Stimulated activated CD4-positive, alpha-beta T cell treated with anti-CD3 and anti-CD28 coated beads, Interleukin-12 subunit alpha, Interleukin-12 subunit beta, amount 100 ng/mL, for 48 hours (primary cell): ENCODE measurements at places on chromosomes 4 and X.

DNA sequence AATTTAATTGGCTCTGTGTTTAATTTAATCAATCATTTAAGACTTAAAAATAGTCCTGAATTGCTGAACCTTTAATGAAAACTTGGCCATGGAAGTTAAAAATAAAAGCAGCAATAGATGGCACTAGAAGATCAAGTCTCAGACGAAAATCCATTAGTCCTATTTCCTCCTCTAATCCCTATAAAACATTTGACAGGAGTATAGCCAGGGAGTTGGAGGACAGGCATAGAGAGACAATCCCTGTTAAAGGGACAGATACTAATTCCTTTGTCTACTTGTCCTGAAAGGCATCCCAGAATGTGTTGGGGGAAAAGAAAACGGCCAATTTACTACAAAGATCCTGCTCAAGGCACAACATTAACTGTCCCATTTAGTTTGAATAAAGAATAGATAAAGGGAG lies 276.3 kb upstream of the TACR3 start:
- DNase-seq = no peak

GRCh38 chr4:87078987-87079486 lies 141.4 kb downstream of the KLHL8 start:
- DNase-seq = no peak

GRCh38 chr4:154425514-154425913 lies 66.1 kb downstream of the DCHS2 start:
- DNase-seq = no peak

GRCh38 chr4:188194421-188194820 lies 55.2 kb downstream of the TRIML1 start:
- DNase-seq = no peak

DNA sequence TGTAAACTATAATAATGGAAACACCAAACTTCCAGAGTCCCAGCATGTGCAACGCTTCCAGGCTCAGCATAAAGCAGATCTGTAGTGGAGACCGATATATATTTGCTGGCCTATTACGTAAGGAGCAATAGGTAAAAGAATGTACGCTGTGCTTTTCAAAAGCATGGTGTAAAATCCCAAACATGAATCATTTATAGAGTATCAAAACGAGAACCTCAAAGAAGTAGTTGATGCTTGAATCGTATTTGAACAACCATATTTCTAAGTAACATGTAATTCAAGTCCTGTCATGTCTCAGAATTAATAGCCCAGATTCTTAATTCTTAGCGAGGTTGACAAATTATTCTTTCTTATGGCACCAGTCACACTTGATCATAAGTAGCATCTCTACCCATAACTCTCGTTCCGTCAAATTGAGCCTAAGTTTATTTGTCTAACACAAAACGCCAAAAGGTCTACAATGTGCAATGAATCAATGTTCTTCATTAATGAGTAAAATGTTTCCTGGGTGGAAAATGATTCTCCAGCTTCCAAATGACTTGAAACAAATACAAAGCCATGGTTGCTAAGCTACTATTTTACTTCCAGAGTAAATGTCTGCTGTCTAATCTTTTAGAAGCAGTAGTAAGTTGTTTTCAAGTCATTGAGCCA lies 811.5 kb upstream of the FRG1 start:
- no peak for DNase-seq

GRCh38 chr4:337932-338758 lies 531 bp downstream of the ZNF141 start:
- DNase-seq = peak; percentile 41

- DNase-seq = no peak
Measured at GRCh38 chr4:181017038-181017437, 1226.2 kb upstream of the TENM3 start.

DNA sequence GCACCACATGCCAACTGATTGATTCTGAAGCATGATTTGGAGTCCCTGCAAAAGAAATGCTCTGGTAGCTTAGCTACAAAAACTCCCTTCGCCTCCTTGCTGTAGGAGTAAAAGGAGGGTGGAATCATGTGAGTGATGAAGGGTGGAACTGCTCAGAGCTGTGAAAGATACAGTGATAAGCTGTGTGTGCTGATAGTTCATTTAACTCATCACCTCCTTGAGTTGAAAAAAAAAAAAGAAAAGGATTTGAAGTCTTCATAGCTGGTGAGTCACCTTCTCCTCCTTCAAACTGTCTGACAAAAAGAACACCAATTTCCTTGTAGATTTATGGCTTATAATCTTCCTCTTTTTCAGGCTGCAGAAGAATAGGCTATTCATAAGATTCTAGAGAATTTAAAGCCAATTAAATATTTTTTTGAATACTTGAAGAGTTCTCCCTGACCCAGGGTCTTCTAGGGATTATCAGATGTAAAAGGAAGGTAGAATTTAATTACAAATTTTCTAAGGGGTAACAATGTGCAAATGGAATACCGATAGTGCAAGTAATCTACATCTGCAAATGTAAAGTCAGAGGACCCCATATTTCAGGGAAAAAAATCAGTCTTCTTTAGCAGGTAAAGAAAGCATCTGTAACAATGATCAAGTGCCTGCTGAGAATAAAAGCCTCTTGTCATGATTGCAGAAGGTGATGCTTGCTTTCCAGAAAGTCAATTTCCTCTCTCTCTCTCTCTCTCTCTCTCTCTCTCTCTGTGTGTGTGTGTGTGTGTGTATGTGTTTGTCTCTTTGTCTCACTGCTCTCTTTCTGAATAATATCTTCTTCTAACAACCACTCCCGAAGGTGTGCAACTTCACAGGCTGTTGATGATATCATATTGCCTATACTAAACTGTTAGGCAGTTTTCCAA lies 208.8 kb upstream of the VEGFC start:
- no peak for DNase-seq

GRCh38 chrX:143121477-143121876 lies 95.7 kb downstream of the SPANXN4 start:
- no peak for DNase-seq
